Stimulated activated CD4-positive, alpha-beta T cell treated with anti-CD3 and anti-CD28 coated beads, Interleukin-1b, Interleukin-23, amount 100 ng/mL, for 1 hour (primary cell): ENCODE measurements at places on chromosomes 3 and 15.
A peak's percentile ranks its signal among the peaks of the same experiment; 100 is the strongest.

GRCh38 chr3:46898321-46899150, 21.0 kb downstream of the PTH1R start:
- no peak for DNase-seq

DNA sequence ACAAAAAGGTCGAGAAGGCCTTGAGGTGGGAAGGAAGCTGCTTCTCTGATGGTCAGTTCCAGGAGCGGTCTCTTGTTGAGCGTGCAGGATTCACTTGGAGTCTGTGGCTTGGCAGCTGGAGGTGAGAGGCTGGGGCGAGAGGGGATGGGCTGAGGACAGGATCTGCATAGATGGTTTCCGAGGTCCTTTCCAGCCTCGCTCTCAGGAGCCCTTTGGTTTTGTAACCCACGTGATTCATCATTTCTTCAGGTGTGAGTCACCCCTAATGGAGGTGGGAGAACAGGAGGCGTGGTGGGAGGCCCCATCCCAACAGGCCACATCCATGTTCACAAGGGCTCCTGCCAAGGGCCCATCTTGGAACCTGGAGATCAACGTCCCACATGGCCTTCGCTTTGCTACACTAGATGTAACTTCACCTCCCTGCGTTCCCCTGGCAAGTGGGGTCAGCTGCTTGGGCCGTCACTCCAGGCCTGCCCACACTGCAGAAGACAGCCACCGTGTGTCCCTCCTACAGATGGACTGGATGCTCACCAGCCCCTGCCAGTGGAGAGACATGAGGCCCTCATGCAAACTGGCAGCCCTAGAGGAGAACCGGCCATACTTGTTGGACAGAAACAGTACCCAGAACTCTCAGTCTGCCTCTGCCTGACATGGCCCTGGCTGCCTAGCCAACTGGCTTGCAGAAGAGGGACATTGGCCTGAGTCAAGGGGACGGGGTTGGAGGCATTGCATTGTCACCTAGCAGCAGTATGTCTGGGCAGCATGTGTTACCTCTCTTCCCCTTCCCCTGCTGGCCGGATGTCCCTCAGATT, 1.6 kb upstream of the PCSK6 start:
- DNase-seq = no peak

- peak; percentile 14 for DNase-seq
These were observed 72.7 kb downstream of the DZIP3 start for GRCh38 chr3:108662142-108662738.

- no peak for DNase-seq
These were observed 21.4 kb downstream of the SYN2 start for GRCh38 chr3:12025584-12025983.

- no peak for DNase-seq
These were observed 55.0 kb downstream of the TMEM44 start for GRCh38 chr3:194577986-194578905.

- DNase-seq = no peak
These were observed 234.9 kb downstream of the CACNA2D3 start for GRCh38 chr3:54357301-54357700.

DNA sequence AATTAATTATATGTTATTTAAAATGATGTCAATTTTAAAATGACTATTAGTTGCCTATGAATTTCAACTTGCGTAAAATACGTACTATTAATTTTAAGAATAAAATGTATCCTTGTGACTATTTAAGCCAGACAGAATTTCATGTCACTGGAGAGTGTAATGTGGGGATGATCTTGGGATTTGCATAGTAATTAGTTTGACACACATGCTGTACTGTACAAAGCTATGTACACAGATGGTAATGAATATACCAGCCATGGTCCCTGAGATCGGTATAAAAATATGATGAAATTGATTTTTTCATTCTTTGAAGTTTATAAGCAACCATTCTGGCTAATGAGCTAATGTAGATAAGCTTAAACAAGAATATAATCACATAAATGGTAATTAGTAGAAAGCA, 134.4 kb upstream of the ROBO1 start:
- DNase-seq = no peak

- no peak for DNase-seq
These were observed 6.1 kb downstream of the RNU5B-1 start for GRCh38 chr15:65310431-65311137.

- DNase-seq = no peak
These were observed 29.6 kb downstream of the SQOR start for GRCh38 chr15:45664451-45664850.

GRCh38 chr3:140905559-140905958, 36.1 kb upstream of the SLC25A36 start:
- no peak for DNase-seq

DNA sequence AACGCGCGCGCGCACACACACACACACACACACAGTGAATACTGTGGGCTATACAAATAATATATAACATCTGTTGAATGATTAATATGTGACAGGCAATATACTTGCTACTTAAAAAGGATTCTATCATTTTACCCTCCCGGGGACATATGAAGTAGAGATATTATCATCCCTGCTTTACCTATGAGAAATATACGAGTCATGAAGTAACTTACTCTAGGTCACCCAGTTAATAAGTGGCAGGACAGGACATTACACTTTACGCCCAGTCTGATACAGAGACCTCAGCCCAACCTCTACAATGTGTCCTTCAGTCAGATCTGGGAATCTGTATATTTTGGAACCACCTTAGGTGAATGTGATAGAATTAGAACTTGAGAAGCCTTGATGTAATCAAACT, 55.4 kb downstream of the CCDC54 start:
- DNase-seq = no peak

DNA sequence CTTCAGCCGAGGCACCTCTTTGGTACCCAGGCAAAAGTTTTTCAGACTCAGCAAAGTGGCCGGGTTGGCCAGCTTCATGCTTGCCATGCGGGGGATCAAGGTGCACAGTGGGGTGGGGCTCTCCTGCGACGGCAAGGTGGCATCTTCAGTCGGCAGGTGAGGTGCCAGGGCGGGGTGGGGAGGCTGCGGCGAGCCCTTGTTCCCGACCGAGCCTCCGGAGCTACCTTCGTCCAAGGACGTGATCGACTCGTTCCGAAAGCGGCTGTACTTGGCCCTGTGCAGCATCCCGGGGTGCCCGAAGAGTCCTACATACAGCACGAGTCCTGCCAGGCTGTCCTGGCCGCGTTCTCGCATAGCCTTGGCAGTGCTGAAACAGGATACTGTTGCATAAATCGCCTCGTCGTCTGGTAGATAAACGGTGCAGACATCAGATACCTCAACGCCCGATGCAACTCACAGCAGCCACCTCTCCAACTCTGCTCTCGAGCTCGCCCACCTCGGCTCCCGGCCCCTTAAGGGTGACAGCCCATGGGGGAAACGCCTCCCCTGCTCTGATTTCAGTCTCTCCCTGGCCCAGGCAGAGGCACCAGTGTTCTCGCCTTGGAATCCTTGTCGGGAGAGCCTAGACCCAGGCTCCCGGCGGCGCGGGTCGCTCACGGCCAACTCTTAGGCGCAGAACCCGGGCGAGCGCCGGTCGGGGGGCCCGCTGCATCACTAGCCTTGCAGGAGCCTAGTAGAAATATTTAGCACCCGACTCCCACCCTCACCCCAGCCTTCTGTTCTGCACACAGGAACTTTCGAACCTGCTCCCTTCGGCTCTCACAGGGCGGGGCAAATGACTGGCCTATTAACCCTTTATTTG, 826 bp downstream of the SHC4 start:
- no peak for DNase-seq

- DNase-seq = no peak
These were observed 544.6 kb upstream of the NECTIN3 start for GRCh38 chr3:110526777-110527727.

GRCh38 chr3:77042882-77043281, 3.0 kb downstream of the ROBO2 start:
- no peak for DNase-seq

GRCh38 chr15:78853500-78853899, 19.2 kb upstream of the MORF4L1 start:
- DNase-seq = no peak

GRCh38 chr15:98422130-98422478, 226.2 kb upstream of the IGF1R start:
- DNase-seq = no peak

DNA sequence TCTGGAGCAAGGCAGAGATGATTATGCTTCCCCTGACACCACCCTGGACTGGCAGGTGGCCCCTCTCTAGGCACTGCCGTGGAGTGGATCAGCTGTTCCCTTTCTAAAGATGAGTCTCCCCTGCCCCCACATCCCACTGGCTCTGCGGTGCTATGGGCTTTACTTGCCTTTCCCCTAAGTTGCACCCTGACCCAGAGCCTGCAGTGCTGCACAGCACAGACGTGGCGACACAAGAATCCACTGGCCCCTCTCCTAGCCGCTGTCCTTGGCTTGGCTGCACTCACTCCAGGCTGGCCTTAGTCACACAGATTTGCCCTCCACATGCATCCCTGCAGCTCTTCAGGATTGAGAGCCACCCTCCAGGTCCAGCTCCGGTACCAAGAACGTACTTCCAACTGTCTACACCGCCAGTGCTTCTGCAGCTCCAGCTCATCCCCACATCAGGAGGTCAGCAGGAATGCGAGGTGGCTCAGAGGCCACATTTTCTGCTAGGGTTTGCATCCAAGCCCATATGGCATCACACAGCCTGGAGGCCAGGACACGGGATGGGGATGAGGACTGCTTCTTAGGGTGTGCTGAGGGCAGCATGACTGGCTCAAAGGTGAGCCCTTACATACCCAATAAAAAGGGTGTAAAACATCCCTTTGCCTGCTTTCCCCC, 82.4 kb upstream of the RASGRF1 start:
- DNase-seq = no peak

- DNase-seq = no peak
These were observed 89.8 kb upstream of the MEX3B start for GRCh38 chr15:82135638-82136037.

DNA sequence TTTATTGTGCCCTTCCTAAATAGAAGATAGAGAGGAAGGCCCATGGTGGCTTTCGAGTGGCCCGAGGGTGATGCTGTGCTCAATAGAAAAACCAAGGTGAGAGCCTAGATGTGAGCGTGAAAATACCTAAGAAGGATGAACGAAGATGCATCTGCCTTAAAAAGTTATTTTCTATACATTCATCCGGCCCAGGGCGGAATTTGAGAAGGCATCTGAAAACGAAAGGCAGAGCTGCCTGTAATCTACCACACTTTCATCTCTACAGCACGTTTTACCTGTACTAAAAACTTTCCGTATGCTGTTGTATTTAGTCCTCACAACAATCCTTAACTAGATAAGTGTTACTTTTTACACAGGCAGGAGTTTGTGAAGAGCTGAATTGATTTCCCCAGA, 1.4 kb downstream of the DUT start:
- DNase-seq = no peak

- no peak for DNase-seq
These were observed 401 bp downstream of the SEC11A start for GRCh38 chr15:84715441-84716035.

DNA sequence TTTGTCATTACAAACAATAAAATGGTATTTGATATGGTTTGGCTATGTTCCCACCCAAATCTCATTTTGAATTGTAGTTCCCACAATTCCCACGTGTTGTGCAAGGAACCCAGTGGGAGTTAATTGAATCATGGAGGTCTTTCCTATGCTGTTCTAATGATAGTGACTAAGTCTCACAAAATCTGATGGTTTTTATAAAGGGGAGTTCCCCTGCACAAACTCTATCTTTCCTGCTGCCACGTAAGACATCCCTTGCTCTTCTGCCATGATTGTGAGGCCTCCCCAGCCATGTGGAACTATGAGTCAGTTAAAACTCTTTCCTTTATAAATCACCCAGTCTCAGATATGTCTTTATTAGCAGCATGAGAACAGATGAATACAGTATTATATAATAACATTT, 15.4 kb upstream of the AADAC start:
- no peak for DNase-seq

GRCh38 chr3:188417271-188417696, 263.3 kb downstream of the LPP start:
- no peak for DNase-seq

DNA sequence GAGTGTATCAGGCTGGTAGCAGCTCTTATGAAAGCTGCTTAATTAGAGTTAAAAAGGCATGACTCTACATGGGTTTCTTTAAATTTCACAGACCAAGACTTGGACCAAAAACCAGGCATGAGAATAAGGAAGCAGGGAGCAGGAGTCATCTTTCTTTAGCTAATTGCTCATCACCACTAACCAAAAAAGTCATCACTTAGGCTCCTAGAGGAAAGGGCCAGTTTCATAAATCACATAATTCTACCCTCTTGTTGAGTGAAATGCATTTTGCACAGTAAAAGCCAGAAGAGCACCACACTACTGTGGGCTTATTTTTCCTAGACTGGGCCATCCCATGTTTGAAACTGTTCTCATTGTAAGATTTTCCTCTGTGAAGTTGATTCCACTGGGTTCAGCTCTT, 175.6 kb downstream of the GREM1 start:
- DNase-seq = no peak

DNA sequence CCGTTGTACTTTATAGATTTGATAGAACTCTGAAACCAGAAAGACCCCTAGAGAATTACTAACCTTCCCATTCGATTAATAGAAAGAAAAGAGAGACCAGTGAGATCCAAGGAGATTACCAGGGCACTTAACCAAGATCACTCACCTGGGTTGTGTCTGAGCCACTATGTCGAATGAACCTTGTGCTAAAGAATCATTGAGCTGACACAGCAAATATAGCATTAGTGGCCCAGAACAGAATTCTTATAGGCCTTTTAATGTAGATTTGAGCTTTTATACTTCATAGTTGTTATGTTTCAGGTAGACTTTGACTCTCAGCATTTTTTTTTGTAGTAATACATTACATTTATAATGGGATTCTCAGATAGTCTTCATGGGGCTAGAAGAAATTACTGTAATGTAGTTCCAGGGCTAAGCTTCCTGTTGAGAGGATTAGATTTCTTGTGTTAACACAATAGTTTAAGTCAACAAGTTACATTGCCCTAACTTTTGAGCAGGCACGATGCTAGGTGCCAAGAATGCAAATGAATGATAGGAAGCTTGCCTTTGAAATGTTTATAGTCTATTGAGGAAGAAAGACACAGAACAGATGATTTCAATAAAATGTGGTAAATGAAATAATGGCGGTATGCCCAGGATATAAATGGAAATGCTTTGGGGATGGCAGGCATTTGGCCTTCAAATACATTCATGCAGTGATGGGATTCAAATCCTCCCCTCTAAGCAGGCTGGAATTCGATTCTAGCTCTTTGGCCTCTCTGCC, 24.4 kb upstream of the ABHD10 start:
- DNase-seq = no peak

DNA sequence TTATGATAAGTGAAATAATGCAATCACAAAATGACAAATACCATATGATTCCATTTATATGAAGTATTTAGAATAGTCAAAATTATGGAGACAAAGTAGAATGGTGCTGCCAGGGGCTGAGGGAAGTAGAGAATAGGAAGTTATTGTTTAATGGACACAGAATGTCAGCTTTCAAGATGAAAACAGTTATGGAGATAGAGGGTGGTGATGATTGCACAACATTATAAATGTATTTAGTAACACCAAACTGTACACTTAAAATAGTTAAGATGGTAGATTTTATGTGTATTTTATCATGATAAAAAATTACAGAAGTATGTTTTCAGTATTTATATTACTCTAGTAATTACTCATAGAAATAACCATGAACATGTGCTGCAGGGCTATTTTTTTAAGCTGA, 100.8 kb upstream of the AZI2 start:
- no peak for DNase-seq

GRCh38 chr3:18246336-18247060, 178.6 kb downstream of the SATB1 start:
- DNase-seq = no peak

- no peak for DNase-seq
These were observed 37.4 kb downstream of the FRMD5 start for GRCh38 chr15:44157679-44158078.

- DNase-seq = no peak
These were observed 71.0 kb downstream of the PBRM1 start for GRCh38 chr3:52614689-52615088.
